Esophagus squamous epithelium (tissue), 5 donors: ENCODE measurements at places on chromosomes 2 and 18.
A peak's percentile ranks its signal among the peaks of the same experiment; 100 is the strongest.

GRCh38 chr2:10810202-10811161, 2.1 kb downstream of the PDIA6 start:
- DNase-seq: no peak
- no peaks in the 10 kb centered on the region for H3K4me1 ChIP-seq
- no peak overlapping the region for H3K27ac ChIP-seq
- peak overlapping the region; percentile 94 for H3K4me3 ChIP-seq
- no peaks in the 10 kb centered on the region for H3K36me3 ChIP-seq

DNA sequence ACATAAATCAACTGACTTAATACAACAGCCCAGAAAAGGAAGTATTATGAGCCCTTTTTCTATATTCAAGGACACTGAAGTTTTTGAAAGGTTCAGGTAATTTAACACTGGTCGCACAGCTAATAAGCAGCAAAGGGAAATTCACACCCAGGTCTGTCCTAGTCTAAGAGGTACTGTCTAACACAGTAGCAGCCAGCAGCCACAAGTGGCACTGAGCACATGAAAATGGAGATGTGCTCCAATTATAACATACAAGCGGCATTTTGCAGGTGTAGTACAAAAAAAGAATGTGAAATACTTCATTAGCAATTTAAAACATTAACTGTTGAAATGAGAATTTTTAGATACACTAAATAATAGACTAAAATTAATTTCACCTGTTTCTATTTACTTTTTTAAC, 23.4 kb downstream of the SPRED2 start:
- no peak overlapping the region for H3K27ac ChIP-seq
- no peak overlapping the region for H3K4me3 ChIP-seq
- H3K27me3 ChIP-seq: no peaks in the 10 kb centered on the region
- no peaks in the 10 kb centered on the region for H3K36me3 ChIP-seq
- H3K4me1 ChIP-seq: no peaks in the 10 kb centered on the region

GRCh38 chr2:224036731-224037361, 2.2 kb downstream of the SERPINE2 start:
- H3K4me1 ChIP-seq: peaks cover 18% of the 10 kb centered on the region
- peak overlapping the region; percentile 2 for H3K4me3 ChIP-seq
- no peak overlapping the region for H3K27ac ChIP-seq
- no peaks in the 10 kb centered on the region for H3K27me3 ChIP-seq
- DNase-seq: no peak
- H3K36me3 ChIP-seq: no peaks in the 10 kb centered on the region

- no peak overlapping the region for H3K27ac ChIP-seq
- no peak for DNase-seq
- no peak overlapping the region for H3K4me3 ChIP-seq
- H3K4me1 ChIP-seq: no peaks in the 10 kb centered on the region
These were observed 391.6 kb downstream of the ADCYAP1 start for GRCh38 chr18:1296237-1296636.

DNA sequence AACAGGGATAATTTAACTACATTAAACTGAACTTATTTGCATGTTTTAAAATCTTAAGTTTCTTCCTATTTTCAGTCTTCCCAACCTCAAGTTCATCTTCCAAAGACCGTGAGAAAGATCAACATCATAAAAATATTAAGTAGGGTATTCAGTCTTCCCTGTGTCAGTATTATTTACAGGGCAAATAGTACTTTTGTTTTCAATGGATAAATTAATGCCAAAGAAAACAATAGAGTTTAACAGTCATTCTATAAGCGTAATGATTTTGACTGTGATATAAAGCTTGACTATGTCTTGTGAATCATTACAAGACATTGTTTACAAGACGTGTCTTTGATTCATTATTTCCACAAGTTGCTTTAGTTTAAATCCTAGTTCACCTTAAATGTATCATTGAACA, 48.0 kb upstream of the NRXN1 start:
- H3K4me3 ChIP-seq: no peak overlapping the region
- H3K27me3 ChIP-seq: no peaks in the 10 kb centered on the region

DNA sequence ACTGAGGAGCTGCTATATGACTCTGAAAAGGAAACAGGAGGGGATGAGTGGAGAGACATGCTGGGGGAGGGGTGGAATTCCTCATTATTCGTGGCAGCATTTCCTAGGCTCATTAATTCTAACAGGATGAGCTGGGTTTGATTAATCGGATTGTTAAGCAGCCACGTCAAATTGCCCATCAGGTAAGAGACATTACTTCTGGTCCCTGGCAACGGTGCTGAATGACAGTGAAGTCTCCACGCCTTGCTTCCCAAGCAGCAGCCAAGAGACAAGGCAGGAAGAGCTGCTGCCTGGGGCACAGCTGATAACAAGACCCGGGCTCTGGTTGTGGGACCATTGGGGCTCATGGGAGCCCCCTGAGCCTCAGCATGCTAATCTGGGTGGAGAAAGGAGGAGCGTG, 86.6 kb downstream of the MARCHF4 start:
- no peak for DNase-seq
- peaks cover 40% of the 10 kb centered on the region for H3K27me3 ChIP-seq
- no peak overlapping the region for H3K27ac ChIP-seq
- H3K4me3 ChIP-seq: no peak overlapping the region

DNA sequence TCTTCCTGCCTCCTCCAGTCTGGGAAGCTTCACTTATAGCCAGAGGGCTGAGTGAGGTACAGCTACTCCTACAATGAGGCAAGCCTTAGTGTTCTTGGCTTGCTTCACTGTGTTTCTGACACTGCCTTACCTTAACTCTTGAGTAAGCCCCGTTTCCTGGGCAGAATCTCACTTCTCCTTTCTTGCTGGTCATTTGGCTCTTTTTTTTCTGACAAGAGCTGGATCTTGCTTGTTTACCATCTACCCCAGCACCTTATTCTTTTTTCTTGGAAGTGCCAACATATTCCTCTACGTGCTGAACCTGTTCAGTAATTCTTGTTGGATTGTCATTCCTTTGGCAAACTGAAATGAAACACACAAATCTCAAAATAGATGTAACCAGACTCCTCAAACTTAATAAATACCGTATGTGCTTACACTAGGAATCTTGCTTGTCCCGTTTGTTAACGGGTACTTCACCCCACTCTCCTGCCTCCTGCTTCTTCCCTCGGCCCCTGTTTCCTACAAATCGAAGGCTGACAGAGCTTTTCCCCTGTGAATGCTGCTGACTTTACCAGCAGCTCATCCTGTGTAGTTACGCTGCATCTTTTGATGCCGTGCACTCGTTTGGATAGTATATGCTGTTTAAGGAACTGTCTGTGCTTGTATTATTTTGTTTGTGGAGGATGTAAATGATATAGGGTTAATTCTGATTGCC, 132.2 kb downstream of the FMNL2 start:
- no peaks in the 10 kb centered on the region for H3K27me3 ChIP-seq
- no peak overlapping the region for H3K4me3 ChIP-seq
- peaks cover 12% of the 10 kb centered on the region for H3K4me1 ChIP-seq
- no peak for DNase-seq
- no peaks in the 10 kb centered on the region for H3K36me3 ChIP-seq
- peak overlapping the region; percentile 42 for H3K27ac ChIP-seq

DNA sequence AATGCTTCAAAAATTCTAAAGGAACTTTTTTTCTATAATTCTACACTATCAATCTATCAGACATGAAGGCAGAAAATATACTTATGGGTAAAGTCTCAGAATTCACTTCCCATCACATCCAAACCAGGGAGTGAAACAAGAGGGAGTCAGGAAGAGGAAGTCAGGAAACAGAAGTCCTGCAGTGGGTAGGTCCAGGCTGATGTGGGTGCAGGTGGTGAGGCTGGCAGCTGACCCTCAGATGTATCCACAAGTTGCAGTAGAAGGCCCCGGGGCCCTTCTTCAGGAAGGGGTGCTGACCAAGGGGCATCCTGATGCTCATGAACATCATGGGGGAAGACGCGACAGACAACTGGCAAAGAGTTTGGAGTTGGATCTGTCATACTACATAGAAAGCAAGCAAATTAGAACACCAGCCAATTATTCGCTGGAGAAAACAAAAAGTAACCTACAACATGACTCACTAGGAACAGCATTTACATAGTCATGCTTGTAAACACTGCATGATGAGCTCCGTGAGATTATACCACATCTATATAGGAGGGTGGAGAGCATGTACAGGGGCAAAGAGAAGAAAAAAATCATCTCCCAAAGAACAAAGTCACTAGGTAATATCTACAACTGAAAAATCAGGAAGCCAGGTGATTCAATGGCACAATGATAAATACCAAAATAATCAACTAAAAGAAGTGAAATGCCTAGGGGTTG, 4.2 kb downstream of the UXS1 start:
- H3K27ac ChIP-seq: peak overlapping the region; percentile 47
- DNase-seq: no peak
- no peaks in the 10 kb centered on the region for H3K27me3 ChIP-seq
- H3K36me3 ChIP-seq: no peaks in the 10 kb centered on the region
- H3K4me3 ChIP-seq: no peak overlapping the region

GRCh38 chr2:221103930-221104329, 468.2 kb downstream of the EPHA4 start:
- H3K27me3 ChIP-seq: peaks cover 83% of the 10 kb centered on the region
- H3K27ac ChIP-seq: no peak overlapping the region
- peak overlapping the region; percentile 39 for H3K4me3 ChIP-seq
- H3K36me3 ChIP-seq: no peaks in the 10 kb centered on the region
- peaks cover 15% of the 10 kb centered on the region for H3K4me1 ChIP-seq
- DNase-seq: no peak

- peak overlapping the region; percentile 68 for H3K27ac ChIP-seq
- no peaks in the 10 kb centered on the region for H3K36me3 ChIP-seq
- H3K4me3 ChIP-seq: no peak overlapping the region
- no peaks in the 10 kb centered on the region for H3K27me3 ChIP-seq
- peaks cover 24% of the 10 kb centered on the region for H3K4me1 ChIP-seq
- no peak for DNase-seq
These were observed 54.1 kb downstream of the ANTXR1 start for GRCh38 chr2:69067026-69067630.

- H3K4me1 ChIP-seq: no peaks in the 10 kb centered on the region
- no peak overlapping the region for H3K27ac ChIP-seq
- no peak overlapping the region for H3K4me3 ChIP-seq
- no peaks in the 10 kb centered on the region for H3K27me3 ChIP-seq
- no peak for DNase-seq
These were observed 310.4 kb upstream of the CCDC68 start for GRCh38 chr18:55269622-55270021.

- H3K27me3 ChIP-seq: no peaks in the 10 kb centered on the region
- no peak overlapping the region for H3K27ac ChIP-seq
- no peak for DNase-seq
- no peaks in the 10 kb centered on the region for H3K36me3 ChIP-seq
- no peaks in the 10 kb centered on the region for H3K4me1 ChIP-seq
These were observed 1757.3 kb upstream of the PIK3C3 start for GRCh38 chr18:40197711-40198110.

GRCh38 chr2:44184106-44184505, 15.4 kb downstream of the PPM1B start:
- H3K4me3 ChIP-seq: no peak overlapping the region
- H3K27ac ChIP-seq: no peak overlapping the region
- H3K27me3 ChIP-seq: no peaks in the 10 kb centered on the region
- peaks cover 14% of the 10 kb centered on the region for H3K36me3 ChIP-seq
- no peak for DNase-seq

DNA sequence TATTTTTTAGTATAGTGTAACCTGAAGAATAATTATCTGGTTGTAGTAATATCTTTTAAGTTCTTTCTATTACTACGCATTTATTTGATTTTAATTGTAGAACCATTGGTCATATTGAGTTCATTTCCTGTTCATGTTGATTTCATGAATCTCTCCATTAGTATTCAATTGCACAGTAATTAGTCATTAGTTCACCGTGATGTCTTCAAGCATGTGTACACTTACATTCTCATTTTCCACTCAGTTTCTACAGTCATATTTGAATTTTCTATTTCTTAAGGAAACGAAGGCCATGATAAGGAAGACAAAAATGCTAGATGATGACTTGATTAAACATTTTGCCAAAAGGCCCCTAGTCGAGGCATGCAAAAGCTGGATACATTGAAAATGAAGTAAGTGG, 333.7 kb upstream of the FANCL start:
- no peak overlapping the region for H3K4me3 ChIP-seq
- H3K36me3 ChIP-seq: no peaks in the 10 kb centered on the region
- H3K27ac ChIP-seq: no peak overlapping the region
- no peaks in the 10 kb centered on the region for H3K27me3 ChIP-seq
- DNase-seq: no peak

- H3K36me3 ChIP-seq: no peaks in the 10 kb centered on the region
- H3K27me3 ChIP-seq: no peaks in the 10 kb centered on the region
- H3K4me3 ChIP-seq: no peak overlapping the region
- H3K27ac ChIP-seq: no peak overlapping the region
These were observed 51.9 kb upstream of the RMP24 start for GRCh38 chr18:35920623-35921022.

DNA sequence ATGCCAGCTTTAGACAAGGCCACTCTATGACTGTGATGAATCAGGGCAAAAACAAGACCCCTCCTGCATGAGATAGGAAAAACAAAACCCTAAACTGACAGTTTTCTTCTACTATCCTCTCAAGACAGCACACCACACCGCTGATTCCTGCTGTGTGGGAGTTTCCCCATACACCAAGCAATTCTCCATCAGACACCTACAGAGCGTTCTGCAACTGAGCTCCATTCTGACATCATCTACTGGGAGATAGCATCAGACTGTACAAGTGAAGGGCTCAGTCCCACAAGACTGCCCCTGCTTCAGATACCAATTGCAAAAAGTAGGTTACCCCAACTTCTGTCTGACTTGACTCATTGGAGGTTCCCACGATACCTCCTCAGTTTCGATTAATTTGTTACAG, 130.6 kb downstream of the TSN start:
- no peaks in the 10 kb centered on the region for H3K36me3 ChIP-seq
- no peak overlapping the region for H3K27ac ChIP-seq
- no peak overlapping the region for H3K4me3 ChIP-seq
- no peaks in the 10 kb centered on the region for H3K27me3 ChIP-seq
- no peaks in the 10 kb centered on the region for H3K4me1 ChIP-seq

DNA sequence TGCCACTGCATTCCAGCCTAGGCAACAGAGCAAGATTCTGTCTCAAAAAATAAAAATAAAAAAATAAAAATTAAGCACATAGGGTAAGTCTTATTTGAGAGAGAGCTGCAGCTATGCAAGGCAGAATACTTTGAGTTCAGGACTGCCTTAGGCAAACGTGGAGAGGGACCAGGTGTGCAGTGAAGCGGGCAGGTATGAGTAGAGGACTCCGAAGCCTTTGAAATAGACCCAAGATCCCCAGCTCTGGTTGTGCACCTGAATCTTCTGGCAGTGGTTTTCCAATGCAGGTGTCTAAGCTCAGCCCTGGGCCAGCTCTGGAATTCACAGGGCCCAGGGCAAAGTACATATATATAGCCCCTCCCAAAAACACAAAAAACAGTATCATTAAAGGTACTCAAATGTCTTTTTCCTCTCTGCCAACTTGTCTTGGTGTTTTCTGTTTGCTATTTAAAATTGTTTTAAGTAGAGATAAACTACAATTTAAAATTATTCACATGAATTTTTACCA, 21.2 kb downstream of the TGIF1 start:
- no peaks in the 10 kb centered on the region for H3K4me1 ChIP-seq
- no peak overlapping the region for H3K4me3 ChIP-seq
- DNase-seq: no peak
- no peak overlapping the region for H3K27ac ChIP-seq
- no peaks in the 10 kb centered on the region for H3K27me3 ChIP-seq
